Stimulated activated CD4-positive, alpha-beta T cell treated with anti-CD3 and anti-CD28 coated beads, Interleukin-1b, Interleukin-23, amount 100 ng/mL, for 4 hours (primary cell): ENCODE measurements at places on chromosomes 13 and 19.

DNA sequence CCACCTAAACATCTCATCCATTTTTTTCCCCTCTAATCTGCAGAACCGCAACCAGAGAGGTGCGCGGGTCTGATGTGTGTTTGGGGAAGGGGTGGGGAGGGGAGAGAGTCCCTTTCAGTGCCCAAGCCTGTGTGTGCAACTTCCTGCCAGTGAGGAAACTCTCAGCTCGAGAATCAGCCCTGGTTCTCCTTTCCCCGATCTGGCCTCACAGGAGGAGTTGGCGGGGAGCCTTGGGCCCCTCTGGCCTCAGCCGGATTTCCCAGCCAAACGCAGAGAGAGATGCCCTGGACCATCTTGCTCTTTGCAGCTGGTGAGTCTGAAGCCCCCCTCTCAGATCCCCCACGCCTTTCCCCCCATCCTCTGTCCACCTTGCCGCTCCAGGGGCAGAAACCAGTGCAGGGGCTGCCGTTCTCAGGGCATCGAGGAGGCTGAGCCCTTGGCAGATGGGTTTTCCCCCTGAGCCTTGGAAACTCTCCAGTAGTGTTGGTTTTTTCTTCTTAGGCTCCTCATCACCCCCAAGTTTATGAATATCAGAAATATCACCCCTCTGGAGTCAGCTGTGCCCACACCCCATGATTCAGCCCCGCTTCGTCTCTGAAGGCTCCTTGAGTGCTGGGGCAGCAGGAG lies at the start of gene C19orf38:
Gene C19orf38, plus strand, starts transcription at position 186 of the 627 bp plus-strand sequence. Its CDS starts 94 bp downstream, at position 280.
- DNase-seq: no peak

GRCh38 chr13:50292081-50292480 lies 276.8 kb downstream of the KCNRG start:
- DNase-seq: no peak

DNA sequence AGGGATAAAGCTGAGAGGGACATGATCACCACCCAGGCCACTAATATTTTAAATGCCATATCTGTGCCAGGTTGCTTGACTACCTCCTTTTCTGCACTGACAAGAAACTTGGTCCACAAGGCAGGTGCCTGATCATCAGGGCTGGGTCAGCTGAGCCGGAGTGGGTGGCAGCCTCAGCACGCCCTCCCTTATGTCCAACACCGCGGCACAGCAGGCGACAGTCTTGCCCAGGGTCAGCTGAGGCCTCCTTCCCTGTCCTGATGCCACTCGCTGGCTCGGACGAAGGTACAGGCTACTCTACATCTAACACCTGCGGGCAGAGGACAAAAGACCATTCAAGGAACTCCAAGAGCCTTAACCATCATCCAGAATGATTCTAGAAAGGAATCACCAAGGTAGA lies 16.9 kb downstream of the ZC3H4 start:
- DNase-seq: no peak

GRCh38 chr19:51600940-51601580 lies 29.1 kb downstream of the SIGLEC5 start:
- DNase-seq: no peak

GRCh38 chr13:108682714-108683113 lies 53.3 kb downstream of the MYO16 start:
- DNase-seq: no peak

GRCh38 chr19:34772697-34773554 lies at the start of gene ZNF599:
ZNF599 (minus strand) TSS chr19:34773215; CDS start chr19:34772841, 374 bp downstream.
- peak; percentile 88 for DNase-seq

DNA sequence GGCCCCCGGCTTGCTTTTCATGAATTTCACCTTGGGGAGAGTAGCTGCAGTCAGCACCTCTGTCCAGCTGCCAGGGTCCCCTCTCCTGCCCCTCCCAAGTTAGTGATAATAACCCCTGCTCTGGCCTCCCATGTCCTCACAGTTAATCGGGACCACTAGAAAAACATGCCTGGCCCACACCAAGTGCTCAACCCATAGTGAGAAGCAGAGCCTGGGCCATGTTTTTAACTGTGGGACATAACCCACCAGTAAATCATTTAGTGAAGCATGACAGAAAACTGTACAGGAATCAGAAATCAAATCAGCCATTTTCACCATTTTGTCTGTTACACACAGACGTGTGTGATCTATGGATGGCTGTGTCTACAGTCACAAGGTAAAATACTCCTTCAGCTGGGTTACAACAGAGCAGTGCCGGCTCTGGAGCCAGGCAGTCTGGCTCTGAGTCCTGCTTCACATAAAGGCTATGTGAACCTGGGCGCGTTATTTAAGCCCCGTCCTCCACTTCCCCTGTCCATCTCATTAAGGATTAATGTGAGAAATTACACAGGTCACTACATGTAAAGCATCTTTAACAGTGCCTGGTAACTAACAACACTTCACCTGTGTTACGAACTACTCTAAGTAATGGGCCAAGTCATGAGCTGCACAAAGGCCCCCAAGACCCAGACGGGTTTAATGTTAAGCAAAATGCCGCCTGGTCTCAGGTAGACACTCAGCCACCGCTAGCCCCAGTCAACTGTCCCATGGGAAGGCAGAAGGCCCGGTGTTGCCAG lies 7.6 kb upstream of the ECH1 start:
- DNase-seq: no peak

DNA sequence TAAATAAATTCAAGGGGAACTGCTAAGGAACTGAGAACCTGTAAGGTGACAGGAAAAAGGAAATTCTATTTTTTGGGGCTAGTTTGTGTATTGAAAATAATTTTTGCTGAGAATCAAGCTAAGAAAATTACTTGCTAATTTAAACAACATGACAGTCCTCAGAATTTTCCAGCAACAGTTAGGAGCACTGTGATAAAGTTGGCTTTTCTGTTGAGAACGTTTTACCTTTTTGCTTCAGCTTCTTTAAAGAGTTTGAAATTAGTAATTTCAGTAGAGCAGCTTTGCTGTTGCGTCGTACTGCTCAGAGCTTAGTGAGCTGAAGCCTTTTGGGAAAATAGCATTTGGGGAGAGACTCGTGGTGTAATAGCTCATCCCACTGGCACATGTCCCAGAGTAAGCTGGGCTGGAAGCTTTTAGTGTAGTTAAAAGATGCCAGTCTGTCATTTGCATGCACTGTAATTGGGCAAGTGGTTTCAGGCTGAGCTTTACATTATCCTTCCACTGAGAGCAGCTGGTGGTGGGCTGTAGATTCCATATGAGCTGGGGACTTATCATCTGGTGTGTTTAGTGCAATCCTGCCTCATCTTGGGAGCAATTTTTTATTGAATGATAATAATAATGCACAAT lies 69.8 kb downstream of the LRCH1 start:
- no peak for DNase-seq

- no peak for DNase-seq
Observed at GRCh38 chr13:70703755-70704154, 595.5 kb upstream of the KLHL1 start.

- no peak for DNase-seq
Observed at GRCh38 chr19:19120308-19121231, 17.7 kb downstream of the TMEM161A start.

DNA sequence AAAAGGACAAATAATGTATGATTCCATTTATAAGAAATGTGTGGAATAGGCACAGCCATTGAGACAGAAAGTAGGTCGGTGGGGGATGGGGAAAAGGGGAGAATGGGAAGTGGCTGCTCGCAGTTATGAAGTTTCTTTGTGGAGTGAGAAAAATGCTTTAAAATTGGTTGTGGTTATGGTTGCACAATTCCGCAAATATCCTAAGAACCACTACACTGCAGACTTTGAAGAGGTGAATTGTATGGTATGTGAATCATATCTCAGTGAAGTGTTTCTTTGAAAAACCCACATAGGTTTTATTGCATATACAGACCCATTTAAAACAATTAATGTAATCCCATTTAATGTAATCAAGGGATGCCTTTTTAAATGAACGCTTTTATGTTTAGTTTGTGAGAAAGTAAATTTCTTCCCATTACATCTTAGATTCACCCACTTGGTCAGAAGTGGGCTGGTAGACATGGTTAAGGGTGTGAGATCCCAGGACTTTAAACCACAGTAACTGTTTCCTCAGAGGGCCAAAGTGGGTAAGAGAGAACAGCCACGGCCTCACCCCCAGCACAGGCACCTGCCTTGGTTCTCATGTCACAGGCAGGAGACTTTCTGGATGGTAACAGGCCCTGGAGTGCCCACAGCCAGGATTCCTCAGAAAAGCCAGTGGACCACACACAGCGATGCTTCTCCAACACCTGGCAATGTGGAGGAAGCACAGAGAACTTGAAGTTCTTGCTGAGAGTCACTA lies 119.3 kb upstream of the GJB6 start:
- no peak for DNase-seq

GRCh38 chr13:41428155-41428554 lies 29.2 kb upstream of the RGCC start:
- DNase-seq: peak; percentile 23
